Activated CD8-positive, alpha-beta T cell treated with anti-CD3 and anti-CD28 coated beads, Interleukin-2, amount 10 ng/mL, durations not matched to agents 7 days and 5 days (primary cell): ENCODE measurements at places on chromosomes 11 and 22.

- DNase-seq = no peak
- peaks cover 5% of the 10 kb centered on the region for H3K27me3 ChIP-seq
- no peaks in the 10 kb centered on the region for H3K36me3 ChIP-seq
- H3K4me1 ChIP-seq = no peaks in the 10 kb centered on the region
- H3K4me3 ChIP-seq = no peak overlapping the region
Measured at GRCh38 chr11:119521551-119521950, 98.6 kb upstream of the THY1 start.

DNA sequence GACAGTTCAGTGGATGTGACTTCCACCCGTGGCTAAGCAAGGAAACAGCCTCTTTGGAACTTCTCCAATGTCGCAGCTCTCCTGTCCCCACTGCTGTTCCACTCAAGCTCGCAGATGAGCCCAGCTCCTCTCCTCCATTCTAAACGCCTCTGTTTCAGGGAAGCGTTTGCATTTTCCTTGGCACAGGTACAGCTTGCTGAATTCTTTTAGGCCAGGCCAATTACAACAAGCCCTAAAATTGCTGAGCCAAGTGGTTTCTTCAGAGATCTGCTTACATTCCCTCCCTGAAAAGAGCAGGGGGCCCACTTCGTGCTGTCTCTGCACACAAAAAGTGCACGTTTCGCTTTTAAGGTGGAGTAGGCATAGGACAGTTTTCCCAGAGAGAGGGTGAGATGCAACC, 91.5 kb upstream of the BLID start:
- H3K27me3 ChIP-seq = peaks cover 13% of the 10 kb centered on the region
- no peaks in the 10 kb centered on the region for H3K36me3 ChIP-seq
- H3K4me1 ChIP-seq = no peaks in the 10 kb centered on the region
- no peak overlapping the region for H3K27ac ChIP-seq

GRCh38 chr11:109752212-109752825, 330.3 kb downstream of the C11orf87 start:
- H3K27me3 ChIP-seq = no peaks in the 10 kb centered on the region
- no peak for DNase-seq
- H3K27ac ChIP-seq = no peak overlapping the region
- H3K36me3 ChIP-seq = no peaks in the 10 kb centered on the region
- no peaks in the 10 kb centered on the region for H3K4me1 ChIP-seq

GRCh38 chr22:23085351-23085671, 15.0 kb downstream of the GNAZ start:
- DNase-seq = no peak
- H3K4me1 ChIP-seq = peaks cover 27% of the 10 kb centered on the region
- H3K27me3 ChIP-seq = peaks cover 15% of the 10 kb centered on the region
- H3K36me3 ChIP-seq = no peaks in the 10 kb centered on the region

GRCh38 chr11:13140028-13140870, 131.1 kb downstream of the RASSF10 start:
- peaks cover 6% of the 10 kb centered on the region for H3K27me3 ChIP-seq
- no peak overlapping the region for H3K4me3 ChIP-seq
- no peaks in the 10 kb centered on the region for H3K36me3 ChIP-seq
- H3K27ac ChIP-seq = no peak overlapping the region
- no peaks in the 10 kb centered on the region for H3K4me1 ChIP-seq

DNA sequence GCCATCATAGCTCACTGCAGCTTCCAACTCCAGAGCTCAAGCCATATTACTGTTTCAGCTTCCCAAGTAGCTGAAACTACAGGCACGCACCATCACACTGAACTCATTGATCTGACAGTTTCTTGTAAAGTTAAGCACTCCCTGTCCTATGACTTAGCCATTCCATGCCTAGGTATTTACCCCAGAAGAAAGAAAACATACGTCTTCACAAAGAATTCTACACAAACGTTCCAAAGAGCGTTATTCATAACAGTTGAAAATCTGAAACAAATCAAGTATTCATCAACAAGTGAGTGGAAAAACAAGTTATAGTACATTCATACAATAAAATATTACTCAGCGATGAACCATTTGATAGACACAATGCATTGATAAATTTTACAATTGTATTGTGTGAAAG, 7.8 kb upstream of the NLRP10 start:
- no peak overlapping the region for H3K27ac ChIP-seq
- H3K27me3 ChIP-seq = peaks cover 6% of the 10 kb centered on the region
- no peaks in the 10 kb centered on the region for H3K36me3 ChIP-seq
- DNase-seq = no peak
- no peaks in the 10 kb centered on the region for H3K4me1 ChIP-seq

GRCh38 chr11:124460459-124460858, 15.0 kb upstream of the OR8B8 start:
- H3K27ac ChIP-seq = no peak overlapping the region
- H3K27me3 ChIP-seq = peaks cover 3% of the 10 kb centered on the region
- no peaks in the 10 kb centered on the region for H3K4me1 ChIP-seq
- no peak for DNase-seq
- H3K4me3 ChIP-seq = no peak overlapping the region
- H3K36me3 ChIP-seq = no peaks in the 10 kb centered on the region

GRCh38 chr11:15845261-15845660, 511.1 kb downstream of the SOX6 start:
- H3K4me1 ChIP-seq = no peaks in the 10 kb centered on the region
- no peaks in the 10 kb centered on the region for H3K27me3 ChIP-seq

DNA sequence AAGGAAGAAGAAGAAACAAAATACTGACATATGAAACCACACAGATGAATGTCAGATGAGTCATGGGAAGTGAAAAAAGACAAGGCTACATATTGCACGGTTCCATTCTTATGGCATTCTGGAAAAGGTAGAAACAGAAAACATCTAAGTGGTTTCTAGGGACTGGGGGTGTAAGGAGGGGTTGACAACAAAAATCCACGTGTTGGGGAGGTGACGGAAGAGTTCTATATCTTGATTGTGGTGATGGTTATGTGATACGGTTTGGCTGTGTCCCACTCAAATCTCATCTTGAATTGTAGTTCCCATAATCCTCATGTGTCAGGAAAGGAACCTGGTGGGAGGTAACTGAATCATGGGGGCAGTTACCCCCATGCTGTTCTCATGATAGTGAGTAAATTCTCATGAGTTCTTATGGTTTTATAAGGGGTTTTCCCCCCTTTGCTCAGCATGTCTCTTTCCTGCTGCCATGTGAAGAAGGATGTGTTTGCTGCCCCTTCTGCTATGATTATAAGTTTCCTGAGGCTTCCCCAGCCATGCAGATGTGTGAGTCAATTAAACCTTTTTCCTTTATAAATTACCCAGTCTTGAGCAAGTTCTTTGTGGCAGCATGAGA, 6.4 kb upstream of the ARFGAP3 start:
- peak; percentile 46 for DNase-seq
- H3K27me3 ChIP-seq = no peaks in the 10 kb centered on the region
- H3K27ac ChIP-seq = no peak overlapping the region
- H3K4me3 ChIP-seq = no peak overlapping the region
- H3K4me1 ChIP-seq = peaks cover 16% of the 10 kb centered on the region
